SJCRH30 (cell line): ENCODE measurements at places on chromosomes 5 and 9.

GRCh38 chr9:131060900-131061630 lies 35.3 kb upstream of the AIF1L start:
- DNase-seq, result no peak

DNA sequence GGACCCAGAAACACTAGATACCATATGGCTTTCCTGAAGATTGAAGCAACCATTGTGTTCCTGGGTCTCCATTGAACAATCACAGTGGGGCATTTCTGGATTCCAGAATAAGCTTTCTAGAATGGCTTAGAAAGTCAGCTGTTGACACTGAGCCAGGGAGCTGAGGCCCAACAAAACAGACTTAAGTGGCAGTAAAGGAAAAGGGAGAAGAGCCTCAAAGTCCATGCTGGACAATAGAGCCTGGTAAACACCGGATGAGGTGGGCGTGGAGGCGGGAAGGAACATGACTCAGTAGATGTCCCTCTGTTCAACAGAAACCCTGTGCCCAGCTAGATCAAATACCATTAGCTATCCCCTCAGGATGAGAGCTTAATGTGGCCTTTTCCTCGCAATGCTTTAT lies 14.8 kb downstream of the SPARC start:
- no peak for DNase-seq

DNA sequence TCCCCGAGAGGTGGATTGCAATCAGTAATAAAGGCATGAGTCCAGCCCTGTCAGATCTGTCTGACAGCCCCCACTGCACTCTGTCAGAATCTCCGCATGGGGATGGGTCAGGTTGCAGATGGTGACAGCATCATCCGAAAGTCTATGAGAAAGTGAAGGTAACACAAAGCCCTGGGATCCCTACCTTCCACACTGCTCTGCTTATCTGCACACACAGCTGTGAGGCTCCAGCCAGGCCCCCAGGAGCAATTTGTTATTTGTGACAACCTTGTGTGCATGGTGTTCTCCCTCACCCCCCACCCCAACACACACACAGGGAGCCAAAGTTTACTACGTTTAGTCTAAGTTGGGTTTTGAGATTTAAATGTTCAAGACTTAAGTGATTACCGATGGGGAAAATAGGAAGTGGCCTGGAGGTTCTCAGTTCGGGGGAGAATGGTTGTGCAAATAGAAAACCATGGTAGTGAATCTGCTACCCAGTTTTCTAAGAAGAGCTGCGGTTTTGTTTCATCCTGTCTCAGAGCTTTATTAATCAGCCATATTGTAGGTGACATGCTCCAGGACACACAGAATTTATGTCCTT lies 92.7 kb downstream of the SV2C start:
- DNase-seq, result no peak

GRCh38 chr5:173159256-173159655 lies 14.9 kb downstream of the BNIP1 start:
- DNase-seq, result no peak

DNA sequence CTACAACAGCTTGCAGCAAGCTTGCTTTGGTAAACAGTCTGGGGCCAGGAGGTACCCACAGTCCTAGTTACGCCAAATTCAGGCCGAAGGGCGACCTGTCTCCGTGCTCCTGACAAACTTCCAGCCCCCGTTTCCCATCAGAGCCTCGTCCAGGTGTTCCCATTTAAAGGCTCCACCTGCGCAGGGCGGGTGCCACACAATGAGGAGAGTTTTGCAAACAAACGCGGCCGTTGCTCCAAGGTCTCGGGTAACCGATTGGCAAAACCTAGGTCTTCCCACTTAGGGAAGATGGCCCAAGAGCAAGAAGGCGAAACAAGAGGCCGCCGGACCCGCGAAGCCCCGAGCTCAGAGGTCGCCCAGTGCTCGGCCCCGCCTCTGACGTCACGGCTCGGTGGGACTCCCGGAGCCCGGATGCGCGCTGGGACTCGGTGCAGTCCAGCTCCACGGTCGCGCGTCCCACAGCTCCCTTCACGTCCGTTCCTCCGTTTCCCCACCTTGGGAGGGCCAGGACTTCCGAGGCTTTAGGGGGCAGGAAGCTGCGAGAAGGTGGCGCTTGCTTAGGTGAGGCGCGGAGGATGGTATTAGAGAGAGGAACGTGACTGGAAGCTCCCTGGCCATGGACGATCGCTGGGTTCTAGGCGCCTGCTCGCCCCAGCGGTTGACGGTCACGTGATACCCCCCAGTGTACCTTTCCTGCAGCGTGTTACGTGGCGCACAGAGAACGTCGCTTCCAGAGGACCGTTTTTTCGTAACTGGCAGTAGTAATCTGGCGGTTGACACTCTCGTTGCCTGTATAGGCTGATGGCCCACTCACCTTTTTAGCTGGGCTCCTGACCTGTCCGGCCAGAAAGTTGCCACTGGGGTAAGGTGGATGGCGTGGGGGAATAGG lies 41.8 kb upstream of the KDM4C start:
- DNase-seq, result no peak

GRCh38 chr5:28714907-28715698 lies 1676.7 kb upstream of the CDH9 start:
- DNase-seq, result no peak

DNA sequence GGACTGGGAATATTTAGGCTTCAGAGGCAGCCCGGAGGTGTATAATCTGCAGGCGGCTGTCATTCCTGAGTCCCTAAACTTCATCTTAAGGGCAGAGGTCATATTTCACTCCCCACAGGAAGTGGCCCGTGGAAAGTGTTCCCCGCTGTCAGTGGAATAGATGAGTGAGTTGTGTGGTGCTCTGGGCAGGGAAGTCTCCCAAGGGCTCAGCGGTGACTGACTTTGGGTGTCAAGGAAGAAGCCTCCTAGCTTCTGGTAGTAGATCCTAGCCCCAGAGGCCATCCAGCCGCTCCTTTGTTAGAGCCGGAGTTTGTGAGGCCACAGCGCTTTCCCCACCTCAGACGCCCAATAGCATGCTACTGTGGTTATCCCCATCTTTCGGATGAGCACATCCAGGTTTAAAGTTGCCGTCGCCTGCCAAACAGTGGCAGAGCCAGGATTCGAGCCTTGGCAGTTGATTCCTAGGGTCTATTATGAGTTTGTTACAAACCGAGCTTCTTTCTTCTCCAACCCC lies 38.9 kb upstream of the TIFAB start:
- no peak for DNase-seq

DNA sequence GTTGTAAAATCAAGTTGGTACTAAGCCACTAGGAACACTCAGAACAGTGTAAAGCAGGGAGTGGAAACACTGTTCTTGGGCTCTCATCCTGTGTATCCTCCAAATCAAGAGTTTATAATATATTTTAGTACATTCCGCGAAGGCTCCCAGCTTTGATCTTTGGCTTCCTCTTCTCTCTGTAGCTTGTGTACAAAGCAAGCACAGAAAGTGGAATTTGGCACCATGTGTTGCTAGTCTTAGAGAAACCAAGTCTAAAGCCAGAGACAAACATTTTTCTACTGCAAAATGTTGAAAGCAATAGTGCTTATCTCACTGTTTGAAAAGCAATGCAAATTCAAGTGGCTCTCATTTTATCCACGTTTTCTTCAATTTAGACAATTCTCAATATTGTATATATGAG lies 1893.3 kb upstream of the WWC1 start:
- DNase-seq, result no peak

DNA sequence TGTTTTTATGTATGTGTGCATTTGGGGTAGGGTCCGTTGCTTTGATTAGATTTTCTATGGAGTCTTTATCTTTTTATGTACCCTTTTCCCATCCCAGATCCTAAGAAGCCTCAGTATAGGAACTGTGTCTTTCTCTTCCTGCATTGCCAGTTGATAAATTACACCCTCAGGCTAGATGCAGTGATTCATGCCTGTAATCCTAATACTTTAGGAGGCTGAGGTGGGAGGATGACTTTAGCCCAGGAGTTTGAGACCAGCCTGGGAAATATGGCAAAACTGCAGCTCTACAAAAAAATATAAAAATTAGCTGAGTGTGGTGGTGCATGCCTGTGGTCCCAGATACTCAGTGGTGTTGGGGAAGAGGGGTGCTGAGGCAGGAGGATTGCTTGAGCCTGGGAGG lies 40.2 kb downstream of the NLN start:
- DNase-seq, result no peak

GRCh38 chr5:180127682-180128670 lies 56.4 kb upstream of the RNF130 start:
- DNase-seq, result no peak

- no peak for DNase-seq
Observed at GRCh38 chr5:148511810-148512347, 128.1 kb downstream of the FBXO38 start.

GRCh38 chr9:91289244-91289643 lies 72.5 kb downstream of the AUH start:
- no peak for DNase-seq

GRCh38 chr9:75051285-75051684 lies 23.2 kb upstream of the CARNMT1 start:
- DNase-seq, result no peak

- peak; percentile 48 for DNase-seq
Observed at GRCh38 chr9:14316602-14317300, 2.8 kb upstream of the NFIB start.

DNA sequence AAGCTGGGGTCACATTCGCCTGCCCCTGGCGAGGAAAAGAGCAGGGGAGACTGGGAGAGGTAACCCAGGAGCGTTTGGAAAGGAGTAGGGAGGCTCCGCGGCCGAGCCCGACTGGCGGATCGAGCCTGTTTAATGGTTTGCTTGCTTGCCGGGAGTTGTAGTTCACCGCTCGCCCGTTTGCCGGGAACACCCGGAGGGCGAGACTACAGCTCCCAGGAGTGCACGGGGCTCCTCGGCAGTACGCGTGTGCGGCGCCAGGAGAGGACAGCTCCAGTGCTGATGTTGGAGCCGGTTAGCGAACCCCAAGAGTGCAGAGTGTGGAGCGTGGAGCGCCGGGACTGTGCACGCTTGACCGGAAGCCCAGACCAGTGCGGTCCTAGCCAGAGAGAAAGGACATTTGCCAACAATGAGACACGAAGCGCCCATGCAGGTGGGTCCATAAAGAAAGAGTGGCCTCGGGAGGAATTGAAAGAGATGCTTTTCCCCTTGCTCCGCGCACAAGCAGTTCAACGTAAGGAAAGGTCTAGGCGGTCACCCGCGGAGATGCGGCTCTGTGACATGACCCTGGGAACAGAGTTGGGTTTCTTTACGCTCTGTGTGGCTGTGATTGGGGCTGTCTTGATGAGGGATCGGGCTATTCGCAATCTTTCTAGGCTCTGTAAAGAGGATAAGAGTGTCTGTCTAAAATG lies at the start of gene RAB3C:
Gene RAB3C, plus strand, starts transcription at position 273 of the 689 bp plus-strand sequence. Its CDS starts 134 bp downstream, at position 407.
- no peak for DNase-seq

- DNase-seq, result no peak
Observed at GRCh38 chr9:129885018-129885669, 49.9 kb downstream of the USP20 start.

DNA sequence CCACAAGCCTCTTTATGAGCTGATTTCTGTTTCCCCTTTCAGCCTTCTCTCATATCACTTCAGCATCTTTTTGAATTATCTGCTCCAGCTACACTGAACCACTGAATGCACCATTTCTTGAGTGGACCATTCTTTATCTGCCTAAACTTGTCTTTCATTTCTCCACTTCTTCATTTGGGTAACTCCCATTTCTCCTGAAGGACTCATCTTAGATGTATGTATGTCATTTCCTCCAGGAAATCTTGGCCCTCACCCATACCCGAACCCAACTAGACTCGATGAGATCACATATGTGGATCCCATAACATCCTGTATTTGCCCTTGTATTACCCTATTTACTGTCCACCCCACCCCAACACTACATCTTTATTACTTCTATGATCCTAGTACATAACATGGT lies 249.8 kb downstream of the KIF4B start:
- no peak for DNase-seq

DNA sequence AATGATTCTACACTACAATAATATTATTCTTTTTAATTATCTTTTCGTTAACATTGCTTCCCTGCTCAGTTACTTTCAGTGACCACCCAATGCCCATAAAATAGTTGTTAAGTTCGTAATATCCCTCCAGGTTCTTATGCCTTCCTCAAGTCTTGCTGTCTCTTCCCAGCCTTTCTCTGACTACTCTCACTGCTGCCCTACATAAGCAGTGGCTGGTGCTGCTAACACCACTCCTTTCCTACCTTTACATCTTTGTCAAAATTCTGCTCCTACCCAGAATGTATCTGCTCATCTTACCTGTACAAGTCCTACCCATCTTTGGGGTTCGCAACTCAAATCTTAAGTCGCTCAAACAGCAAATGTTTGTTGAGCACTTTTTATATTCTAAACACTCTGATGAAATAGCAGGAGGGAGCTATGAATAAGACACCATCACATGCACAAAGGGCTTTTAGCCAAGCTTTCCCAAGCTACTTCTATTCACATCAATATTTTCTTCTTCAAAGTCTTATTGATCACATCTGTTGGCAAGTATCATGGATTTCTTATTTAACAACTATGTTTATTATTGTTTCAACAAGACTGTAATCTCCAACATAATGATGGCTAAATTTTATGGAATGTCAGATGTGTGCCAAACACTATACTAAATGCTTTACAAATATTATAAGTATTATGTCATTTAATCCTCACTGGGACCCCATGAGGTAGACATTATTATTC lies 29.5 kb downstream of the SLC25A46 start:
- no peak for DNase-seq

DNA sequence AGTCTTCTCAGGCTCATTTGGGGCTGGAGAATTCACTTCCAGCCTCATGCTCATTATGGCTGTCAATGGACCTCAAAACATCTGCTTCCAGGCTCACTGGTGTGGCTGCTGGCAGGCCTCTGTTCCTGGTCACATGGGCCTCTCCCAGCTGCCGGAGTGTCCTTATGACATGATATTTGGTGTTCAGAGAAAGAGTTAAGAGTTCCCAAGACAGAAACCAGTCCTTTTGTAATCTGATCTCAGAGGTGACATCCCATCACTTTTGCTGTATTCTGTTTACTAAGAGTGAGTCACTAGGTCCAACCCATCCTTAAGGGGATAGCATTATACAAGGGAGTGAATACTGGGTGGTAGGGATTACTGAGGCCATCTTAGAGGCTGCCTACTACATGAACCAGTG lies 104.6 kb downstream of the CACNA1B start:
- no peak for DNase-seq

DNA sequence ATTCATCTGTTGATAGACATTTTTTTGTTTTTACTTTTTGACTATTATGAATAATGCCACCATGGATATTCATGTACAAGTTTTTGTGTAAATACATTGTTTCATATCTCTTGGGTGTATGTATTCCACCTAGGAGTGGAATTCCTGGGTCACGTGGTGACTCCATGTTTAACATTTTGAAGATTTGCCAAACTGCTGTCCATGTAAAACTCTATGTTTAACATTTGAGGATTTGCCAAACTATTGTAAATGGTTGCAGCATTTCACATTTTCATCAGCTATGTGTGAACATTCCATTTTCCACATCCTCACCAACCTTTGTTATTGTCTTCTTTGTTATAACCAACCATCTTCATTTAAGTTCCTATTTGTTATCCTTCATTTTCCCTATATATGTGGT lies 12.2 kb downstream of the TMEFF1 start:
- no peak for DNase-seq
